ENCODE measurements at places on chromosomes 3 and 15.

GRCh38 chr3:145727476-145727875 lies 433.5 kb downstream of the PLOD2 start:
- no peak for DNase-seq

DNA sequence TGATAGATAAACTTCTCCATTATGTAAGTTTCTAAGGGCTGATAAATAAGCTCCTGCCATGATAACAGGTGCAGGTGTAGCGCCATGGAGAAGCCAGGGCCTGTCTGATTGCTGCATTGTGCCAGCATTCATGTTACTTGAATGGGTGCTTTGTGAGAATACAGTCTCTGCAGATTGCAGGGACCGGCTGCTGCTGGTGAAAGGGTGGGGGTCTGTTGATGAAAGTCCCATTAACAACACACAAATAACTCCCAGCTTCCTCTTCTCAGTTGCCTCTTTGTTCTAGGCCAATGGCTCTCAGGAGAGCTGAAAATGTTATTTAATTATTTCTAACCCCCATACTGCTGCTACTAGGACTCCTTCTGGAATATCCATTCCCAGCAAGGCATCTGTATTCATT lies 77.2 kb downstream of the RTP4 start:
- DNase-seq = no peak

GRCh38 chr3:169071003-169071402 lies 592.5 kb downstream of the MECOM start:
- no peak for DNase-seq

- no peak for DNase-seq
Measured at GRCh38 chr3:120028271-120029047, 65.8 kb downstream of the GSK3B start.

DNA sequence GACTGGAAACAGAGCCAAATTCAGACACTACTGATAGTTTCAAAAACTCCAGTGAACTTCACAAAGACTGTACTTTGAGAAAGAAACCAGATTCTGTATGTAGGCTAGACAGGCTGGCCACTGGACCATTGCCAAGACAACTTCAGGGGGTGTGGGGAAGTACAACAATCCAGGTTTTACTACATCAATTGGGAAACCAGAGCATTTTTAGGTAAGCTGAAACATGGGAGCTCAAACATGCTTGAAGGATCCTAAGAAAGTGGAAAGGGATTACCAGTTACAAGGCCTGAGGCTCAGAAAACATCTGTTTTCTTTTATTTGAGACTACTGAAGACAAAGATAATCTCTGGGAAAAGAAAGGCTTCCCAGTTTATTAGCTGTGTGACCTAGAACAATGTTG lies 26.9 kb upstream of the ZNF280D start:
- no peak for DNase-seq

GRCh38 chr15:35306361-35306981 lies 221.4 kb upstream of the NANOGP8 start:
- no peak for DNase-seq

- DNase-seq = no peak
Measured at GRCh38 chr3:115651599-115651998, 28.3 kb downstream of the GAP43 start.

- DNase-seq = no peak
Measured at GRCh38 chr3:170699158-170700053, 113.5 kb upstream of the SLC7A14 start.
